ENCODE measurements at places on chromosomes 5 and 9. TPM values are rescaled to one million over a fixed set of nuclear protein-coding genes. Genes with fewer than 3 reads are reported as not detected.

Gene UBQLN1
- polyA plus RNA-seq, result 44.9 TPM

Gene EXD3
- polyA plus RNA-seq, result 15.0 TPM

Gene DDX4
- not detected for polyA plus RNA-seq

Gene NR6A1
- polyA plus RNA-seq, result 2.3 TPM

Gene SPINK1
- polyA plus RNA-seq, result 1,597 TPM

Gene KCTD16
- polyA plus RNA-seq, result 1.8 TPM

Gene EIF4E1B
- not detected for polyA plus RNA-seq

Gene PCDHB13
- 0.71 TPM for polyA plus RNA-seq

Gene IL6ST
- 26.6 TPM for polyA plus RNA-seq

- no peak for DNase-seq
- no peaks in the 10 kb centered on the region for H3K27me3 ChIP-seq
- H3K4me3 ChIP-seq, result no peak overlapping the region
- no peaks in the 10 kb centered on the region for H3K4me1 ChIP-seq
- H3K36me3 ChIP-seq, result no peaks in the 10 kb centered on the region
- no peak overlapping the region for H3K27ac ChIP-seq
These were observed 79.0 kb downstream of the TAF11L14 start for GRCh38 chr5:17713301-17713700.

GRCh38 chr9:114895521-114895991 lies 34.8 kb downstream of the TNFSF8 start:
- no peak overlapping the region for H3K27ac ChIP-seq
- H3K4me3 ChIP-seq, result no peak overlapping the region
- H3K27me3 ChIP-seq, result no peaks in the 10 kb centered on the region
- DNase-seq, result no peak

GRCh38 chr9:81896070-81896469 lies 32.2 kb upstream of the SPATA31D4 start:
- no peak overlapping the region for H3K27ac ChIP-seq
- no peaks in the 10 kb centered on the region for H3K36me3 ChIP-seq
- H3K4me3 ChIP-seq, result no peak overlapping the region
- no peaks in the 10 kb centered on the region for H3K4me1 ChIP-seq

- H3K4me3 ChIP-seq, result no peak overlapping the region
- no peak for DNase-seq
- H3K27me3 ChIP-seq, result no peaks in the 10 kb centered on the region
- H3K27ac ChIP-seq, result no peak overlapping the region
- H3K36me3 ChIP-seq, result no peaks in the 10 kb centered on the region
These were observed 13.7 kb upstream of the BTF3 start for GRCh38 chr5:73484511-73484910.

- H3K27ac ChIP-seq, result no peak overlapping the region
- no peaks in the 10 kb centered on the region for H3K4me1 ChIP-seq
- no peak for DNase-seq
- no peak overlapping the region for H3K4me3 ChIP-seq
- no peaks in the 10 kb centered on the region for H3K27me3 ChIP-seq
These were observed 290.5 kb downstream of the BNC2 start for GRCh38 chr9:16579872-16580432.

GRCh38 chr9:76424491-76424890 lies 30.3 kb upstream of the RFK start:
- H3K4me3 ChIP-seq, result no peak overlapping the region
- no peaks in the 10 kb centered on the region for H3K27me3 ChIP-seq
- H3K36me3 ChIP-seq, result no peaks in the 10 kb centered on the region
- no peaks in the 10 kb centered on the region for H3K4me1 ChIP-seq

Data from small intestine (tissue), 16 donors.